ENCODE measurements at places on chromosomes 1 and 21.

DNA sequence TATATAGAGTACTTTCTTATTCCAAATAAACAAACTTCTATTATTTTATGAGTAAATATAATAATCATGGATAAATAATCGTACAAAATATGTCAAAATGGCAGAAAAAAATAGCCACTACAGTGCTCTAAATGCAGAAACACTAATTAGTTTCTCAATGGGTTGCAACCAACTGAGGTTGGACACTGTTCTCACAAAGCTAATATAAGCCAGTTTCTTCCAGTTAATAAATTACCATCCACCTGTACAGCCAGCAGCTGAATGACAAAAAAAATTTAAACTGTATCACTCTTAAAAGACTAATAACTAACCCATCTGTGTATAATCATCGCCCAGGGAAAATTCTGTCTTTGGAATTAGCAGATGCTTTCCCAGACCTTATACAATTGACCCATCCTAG, 36.9 kb downstream of the GDAP2 start:
- DNase-seq, result no peak

GRCh38 chr1:218031901-218032300, 253.2 kb upstream of the RRP15 start:
- DNase-seq, result no peak

- DNase-seq, result no peak
Observed at GRCh38 chr21:44910229-44911067, 10.3 kb downstream of the ITGB2 start.

DNA sequence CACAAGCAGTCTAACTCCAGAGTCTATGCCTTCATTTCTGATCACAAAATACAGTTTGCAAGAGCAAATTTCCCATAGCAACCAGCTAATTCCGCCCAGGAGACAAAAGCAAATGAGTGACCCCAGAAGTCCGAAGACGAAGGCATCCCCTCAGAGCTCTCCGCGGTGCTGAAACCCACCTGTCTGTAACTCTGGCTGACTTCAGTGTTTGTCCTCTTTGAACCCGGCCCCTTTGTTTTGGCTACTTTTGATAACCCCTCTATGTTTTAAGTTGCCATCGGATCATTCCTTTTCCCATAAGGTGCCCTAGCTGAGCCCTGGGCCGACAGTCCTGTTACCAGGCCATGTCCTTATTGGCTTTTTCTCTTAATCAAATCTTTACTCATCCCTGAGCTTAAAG, 515.8 kb downstream of the PTPRU start:
- no peak for DNase-seq

DNA sequence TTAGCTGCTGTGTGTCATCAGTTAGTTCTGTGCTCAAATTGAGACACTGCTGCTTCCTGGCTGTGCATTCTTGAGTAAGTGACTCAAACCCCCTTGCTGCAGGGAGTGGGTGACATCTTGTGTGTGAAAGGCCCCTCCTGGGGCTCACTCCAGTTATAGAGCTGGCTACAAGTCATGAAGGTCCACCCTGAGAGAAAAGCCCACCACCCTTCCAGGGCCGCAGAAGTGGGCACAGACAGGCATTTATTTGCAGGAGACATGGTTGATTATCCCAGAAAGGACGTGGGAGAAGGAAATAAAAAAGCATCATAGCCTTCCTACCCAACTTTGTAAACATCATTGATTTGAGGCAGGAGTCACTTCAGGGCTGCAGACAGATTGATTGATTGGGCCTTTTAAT, 550.6 kb downstream of the MATN1 start:
- no peak for DNase-seq

DNA sequence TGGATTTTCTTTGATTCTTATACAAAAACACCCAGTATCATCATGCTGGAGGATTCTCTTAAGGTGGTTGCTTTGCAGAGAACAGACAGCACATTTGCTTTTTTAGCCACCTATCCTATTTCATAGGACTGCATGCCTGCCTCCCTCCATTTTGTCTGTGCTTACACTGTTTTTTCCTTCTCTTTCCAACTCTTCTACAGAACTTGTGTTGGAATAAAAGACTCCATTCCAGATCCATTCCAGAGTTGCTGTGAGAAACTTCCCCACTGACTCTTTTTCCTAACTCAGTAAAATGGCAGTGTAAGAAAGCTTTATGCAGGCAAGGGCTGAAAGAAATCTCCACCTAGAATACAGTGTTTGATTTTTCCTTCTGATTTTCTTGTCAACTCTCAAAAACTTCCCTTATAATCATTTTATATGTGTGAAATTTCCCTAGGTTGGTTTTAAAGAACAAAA, 5.2 kb upstream of the ARID1A start:
- DNase-seq, result no peak

GRCh38 chr1:57506941-57507340, 83.1 kb upstream of the DAB1 start:
- DNase-seq, result no peak

DNA sequence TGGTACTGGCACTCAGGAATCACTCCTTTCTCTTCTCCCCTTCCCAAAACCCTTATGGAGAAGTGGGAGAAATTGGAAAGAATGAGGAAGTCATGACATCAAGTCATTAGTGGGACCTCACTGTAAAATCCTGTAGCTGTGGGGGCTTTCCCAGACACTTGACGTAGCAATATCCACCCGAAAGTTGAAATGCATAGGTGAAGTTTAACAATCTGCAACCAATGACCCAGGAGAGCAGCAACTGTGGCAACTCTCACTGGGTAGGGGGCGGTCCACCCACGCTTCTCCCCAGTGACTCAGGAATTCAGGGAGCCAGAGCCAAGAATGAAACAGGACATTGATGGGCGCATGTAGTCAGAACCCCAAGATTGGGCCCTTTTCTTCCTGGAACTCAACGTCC, 27.0 kb downstream of the ABCA4 start:
- no peak for DNase-seq

DNA sequence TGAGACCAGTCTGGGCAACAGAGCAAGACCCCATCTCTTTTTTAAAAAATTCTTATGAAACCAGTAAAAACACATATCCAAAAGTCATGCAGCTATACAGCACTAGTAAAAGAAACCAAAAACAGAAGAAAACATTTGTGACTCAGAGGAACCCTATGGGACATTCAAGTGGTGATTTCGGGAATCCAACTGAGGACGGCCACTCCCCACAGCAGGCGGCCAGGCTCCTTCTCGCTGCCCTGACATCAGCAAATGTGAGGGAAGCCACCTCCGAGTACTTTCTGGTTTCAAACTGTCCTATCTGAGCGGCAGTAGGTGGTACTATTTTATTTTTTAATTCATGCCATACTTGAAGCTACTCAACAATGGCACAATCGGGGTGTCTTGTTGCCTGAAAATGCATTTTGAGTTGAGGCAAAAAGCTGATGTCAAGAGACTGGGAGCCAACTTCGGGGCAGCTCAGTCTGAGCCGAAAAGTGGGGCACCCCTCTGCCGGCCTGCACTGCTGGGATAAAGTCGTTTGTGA, 3.3 kb downstream of the SUMO3 start:
- no peak for DNase-seq

GRCh38 chr1:154418062-154418921, 13.1 kb downstream of the IL6R start:
- no peak for DNase-seq

DNA sequence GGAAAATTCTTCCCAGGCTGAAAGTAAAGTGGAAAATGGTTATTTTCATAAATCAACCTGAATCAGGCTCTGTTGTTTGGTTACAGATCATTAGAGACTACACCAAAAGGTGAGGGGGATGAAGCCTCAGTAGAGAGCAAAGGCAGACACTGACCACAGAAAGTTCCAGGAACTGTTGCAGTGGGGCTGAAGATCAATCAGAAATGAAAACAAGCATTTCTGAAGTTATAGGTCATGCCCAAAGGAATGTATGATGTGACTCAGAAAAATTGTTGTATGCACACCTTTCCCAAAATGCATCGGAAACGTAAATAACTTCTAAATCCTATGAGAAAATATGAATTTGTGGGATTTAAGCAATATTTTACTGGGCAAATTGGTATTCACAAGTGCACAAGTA, 63.3 kb downstream of the FYB2 start:
- DNase-seq, result no peak

GRCh38 chr21:22575165-22575584, 1577.0 kb downstream of the NCAM2 start:
- no peak for DNase-seq

DNA sequence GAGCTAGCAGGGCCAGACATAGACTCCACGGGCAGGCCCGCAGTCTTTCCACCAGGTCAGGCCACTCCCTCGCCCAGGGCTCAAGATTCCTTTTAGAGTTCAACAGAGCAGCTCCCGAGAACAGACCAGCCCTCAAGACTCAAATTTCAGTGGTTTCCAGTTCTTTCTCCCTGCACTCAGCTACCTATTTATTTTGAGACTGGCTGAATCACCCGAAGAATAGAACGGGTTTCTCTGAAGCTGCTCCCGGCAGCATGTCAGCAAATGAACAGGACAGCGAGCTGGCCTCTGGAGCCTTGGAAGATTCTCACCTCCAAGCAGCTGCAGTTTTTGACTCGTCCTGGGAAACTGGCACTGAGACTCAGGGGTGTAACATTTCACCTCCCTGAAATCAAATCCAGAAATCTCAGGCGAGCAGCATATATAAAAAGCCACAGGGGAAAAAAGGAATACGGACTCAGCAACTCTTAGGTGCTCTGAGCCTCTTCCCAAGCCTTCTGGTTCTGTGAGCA, 177.9 kb downstream of the CLIC6 start:
- no peak for DNase-seq
